Esophagus squamous epithelium (tissue), 5 donors: ENCODE measurements at places on chromosomes 7 and 10.

DNA sequence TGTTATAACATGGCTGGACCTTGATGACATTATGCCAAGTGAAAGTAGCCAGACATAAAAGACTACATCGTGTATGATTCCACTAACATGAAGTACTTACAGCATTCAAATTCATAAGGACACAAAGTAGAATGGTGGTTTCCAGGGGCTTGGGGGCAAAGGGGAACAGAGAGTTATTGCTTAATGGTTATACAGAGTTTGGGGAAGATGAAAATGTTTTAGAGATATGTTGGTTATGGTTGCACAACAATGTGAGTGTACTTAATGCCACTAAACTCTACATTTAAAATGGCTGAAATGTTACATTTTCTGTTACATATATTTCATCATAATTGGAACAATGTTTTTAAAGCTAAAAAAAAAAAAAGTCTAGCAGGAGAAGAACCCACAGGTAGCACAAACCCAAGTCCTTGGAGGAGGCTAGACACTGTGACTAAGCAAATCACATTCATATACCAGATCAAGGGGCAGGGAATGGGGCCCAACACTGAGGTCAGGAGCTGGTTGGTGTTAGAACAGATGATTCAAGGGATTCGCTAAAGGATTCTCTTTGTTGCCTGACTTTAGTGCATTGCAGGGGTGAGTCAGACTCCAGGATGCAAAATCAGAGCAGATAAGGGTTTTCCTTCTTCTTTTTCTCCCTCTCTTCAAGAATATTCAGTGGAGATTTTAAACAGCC lies 25.1 kb upstream of the AOAH start:
- no peak for DNase-seq

DNA sequence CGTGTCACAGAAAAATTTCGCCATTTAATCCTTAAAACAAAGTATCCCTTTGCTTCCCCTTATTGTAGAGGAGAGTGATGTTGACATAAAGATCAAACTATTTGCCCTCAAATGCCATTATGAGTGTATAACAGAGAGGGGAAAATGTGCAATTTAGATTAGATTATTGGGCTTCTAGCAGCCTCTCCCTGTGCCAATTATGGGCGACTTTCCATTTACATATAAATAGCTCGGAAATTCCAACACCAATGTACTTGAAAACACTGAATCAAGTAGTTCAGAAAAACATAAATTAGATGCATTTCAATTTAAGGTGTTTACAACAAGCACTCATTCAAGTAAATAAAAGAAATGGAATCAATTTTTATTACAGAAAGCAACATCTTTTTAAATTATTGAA lies 64.6 kb upstream of the LRRN3 start:
- no peak for DNase-seq

- no peak for DNase-seq
Measured at GRCh38 chr7:1854866-1855724, 185.0 kb downstream of the ELFN1 start.

DNA sequence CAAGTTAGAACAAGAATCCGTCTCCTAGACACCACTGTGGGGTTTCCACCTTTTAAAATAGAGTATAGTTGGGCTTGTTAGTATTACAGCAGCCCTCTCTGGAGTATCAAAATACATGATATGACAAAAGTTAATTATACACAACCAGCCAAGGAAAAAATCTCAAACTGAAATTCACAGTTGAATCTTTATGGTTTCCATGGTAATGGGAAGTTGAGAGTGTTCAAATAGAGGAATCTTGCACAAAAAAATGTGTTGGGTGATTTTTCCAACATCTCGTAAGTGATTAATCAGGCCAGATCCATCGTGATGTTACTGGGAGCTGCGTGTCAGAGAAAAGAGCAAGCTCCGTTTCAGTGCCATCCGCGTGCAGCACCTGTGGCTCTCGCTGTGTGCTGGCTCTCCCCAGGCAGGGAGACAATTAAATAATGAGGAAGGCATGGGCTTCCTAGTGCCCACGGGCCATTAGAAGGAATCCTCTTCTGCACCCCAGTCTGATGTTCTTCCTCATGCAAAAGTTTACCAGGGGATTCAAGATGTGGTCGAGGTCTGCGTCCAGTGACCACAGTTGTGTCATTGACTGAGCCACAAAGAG lies 41.1 kb upstream of the ADARB2 start:
- DNase-seq = no peak

DNA sequence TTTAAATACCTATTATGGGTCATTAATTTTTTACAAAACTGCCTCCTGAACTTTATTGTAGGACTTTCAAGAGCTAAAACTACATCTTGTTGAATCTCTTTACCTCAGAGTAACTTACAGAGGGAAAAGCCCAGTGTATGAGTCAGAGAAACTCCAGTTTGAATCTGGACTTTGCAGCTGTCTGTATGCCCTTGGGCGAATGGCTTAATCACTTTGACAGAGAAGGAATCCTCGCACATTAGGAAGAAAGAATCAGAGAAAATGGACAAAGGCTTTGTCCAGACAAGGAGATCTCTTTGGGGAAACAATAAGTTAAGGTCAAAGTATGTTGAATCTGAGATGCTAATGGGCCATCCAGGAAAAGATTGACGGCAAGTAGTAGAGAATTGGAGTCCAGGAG lies 484.2 kb upstream of the CELF2 start:
- no peak for DNase-seq
